Posterior cingulate gyrus (tissue), 11 donors: ENCODE measurements at places on chromosomes 1 and 21.

- no peak for DNase-seq
Observed at GRCh38 chr1:161747801-161748200, 1.8 kb upstream of the DUSP12 start.

DNA sequence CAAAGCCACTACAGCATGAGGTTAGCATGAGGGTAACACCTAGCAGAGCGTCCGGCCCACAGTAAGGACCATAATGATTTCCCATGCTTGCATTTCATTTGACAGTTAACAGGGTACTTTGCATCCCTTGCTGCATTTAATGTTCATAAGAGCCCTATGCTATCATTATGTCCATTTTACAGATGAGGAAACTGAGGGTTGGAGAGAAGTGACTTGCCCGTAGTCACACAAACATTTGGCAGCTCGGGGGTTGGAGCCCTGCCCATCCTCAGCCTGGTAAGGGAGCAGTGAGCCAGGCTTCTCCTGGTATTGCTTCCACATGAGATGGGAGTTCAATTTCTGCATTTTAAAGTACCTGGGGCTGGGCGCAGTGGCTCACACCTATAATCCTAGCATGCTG lies 16.5 kb upstream of the EPHB2 start:
- DNase-seq, result no peak

- no peak for DNase-seq
Observed at GRCh38 chr1:206456577-206457370, 13.5 kb upstream of the IKBKE start.

- DNase-seq, result no peak
Observed at GRCh38 chr1:202163281-202164270, 3.2 kb upstream of the PTPN7 start.

- no peak for DNase-seq
Observed at GRCh38 chr1:14777516-14778506, 179.3 kb downstream of the KAZN start.

GRCh38 chr21:38413958-38414548 lies 84.2 kb downstream of the ERG start:
- no peak for DNase-seq
